Cardiac septum (tissue), 1 donor: ENCODE measurements at places on chromosomes 4 and X. TPM values are rescaled to one million over a fixed set of nuclear protein-coding genes. Genes with fewer than 3 reads are reported as not detected.

TRIM2 gene
- total RNA-seq: 23.4 TPM

NUDT9 gene
- 21.5 TPM for total RNA-seq

- DNase-seq: no peak
Observed at GRCh38 chr4:20288846-20289512, 37.3 kb downstream of the SLIT2 start.

DNA sequence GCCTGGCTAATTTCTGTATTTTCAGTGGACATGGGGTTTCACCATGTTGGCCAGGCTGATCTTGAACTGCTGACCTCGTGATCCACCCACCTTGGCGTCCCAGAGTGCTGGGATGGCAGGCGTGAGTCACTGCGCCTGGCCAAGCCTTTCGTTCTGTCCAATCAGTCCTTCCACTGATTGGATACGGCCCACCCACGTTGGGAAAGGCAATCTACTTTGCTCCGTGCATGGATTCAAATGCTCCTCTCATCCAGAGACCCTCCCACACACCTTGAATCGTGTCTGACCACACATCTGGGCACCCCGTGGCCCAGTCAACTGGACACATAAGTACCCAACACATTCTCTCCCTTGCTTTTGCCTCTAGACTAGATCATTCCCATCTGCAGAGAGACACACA, 74.9 kb downstream of the CRLF2 start:
- DNase-seq: peak; percentile 12

DNA sequence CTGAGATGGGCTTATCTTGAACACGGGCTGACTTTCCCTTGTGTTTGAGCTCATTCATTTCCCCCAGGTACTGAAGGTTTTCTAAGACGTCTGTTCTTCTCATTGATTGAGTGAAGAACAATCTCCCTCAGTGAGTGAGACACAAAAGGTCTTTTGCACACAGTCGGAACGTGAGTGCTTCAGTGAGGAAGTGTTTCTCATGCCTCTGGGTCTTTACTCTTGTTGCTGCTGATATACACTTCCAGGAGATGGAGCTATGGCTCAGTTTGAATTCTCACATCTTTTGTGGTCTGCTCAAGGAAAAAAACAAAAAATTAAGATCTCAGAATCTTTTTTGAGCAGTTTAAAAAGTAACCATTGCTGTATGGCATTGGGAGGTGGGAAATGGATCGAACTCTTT, 981.9 kb upstream of the TENM3 start:
- DNase-seq: no peak

- DNase-seq: no peak
Observed at GRCh38 chrX:120732461-120732860, 102.6 kb upstream of the C1GALT1C1 start.

DNA sequence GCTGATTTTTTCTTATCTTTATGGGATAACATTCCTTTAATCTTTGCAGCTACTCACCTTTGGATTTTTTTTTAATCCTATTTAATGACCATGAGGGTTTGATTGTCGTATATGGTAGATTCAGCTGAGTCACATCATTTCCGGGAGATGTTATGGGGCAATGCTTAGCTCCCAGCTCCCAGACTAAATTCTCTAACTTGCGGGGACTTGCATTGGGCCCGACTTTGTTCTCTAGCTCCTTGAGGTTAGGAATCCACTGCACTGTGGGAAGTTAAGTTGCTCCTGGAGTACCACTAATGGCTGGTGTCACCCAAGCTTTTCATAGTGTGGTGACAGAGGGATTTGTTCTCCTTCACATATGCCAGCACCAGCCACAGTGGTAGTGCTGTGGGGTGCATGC, 287.4 kb downstream of the TECRL start:
- DNase-seq: no peak

- no peak for DNase-seq
Observed at GRCh38 chr4:42344749-42345148, 52.5 kb upstream of the SHISA3 start.

- DNase-seq: no peak
Observed at GRCh38 chr4:110165382-110166286, 32.8 kb downstream of the ELOVL6 start.

DNA sequence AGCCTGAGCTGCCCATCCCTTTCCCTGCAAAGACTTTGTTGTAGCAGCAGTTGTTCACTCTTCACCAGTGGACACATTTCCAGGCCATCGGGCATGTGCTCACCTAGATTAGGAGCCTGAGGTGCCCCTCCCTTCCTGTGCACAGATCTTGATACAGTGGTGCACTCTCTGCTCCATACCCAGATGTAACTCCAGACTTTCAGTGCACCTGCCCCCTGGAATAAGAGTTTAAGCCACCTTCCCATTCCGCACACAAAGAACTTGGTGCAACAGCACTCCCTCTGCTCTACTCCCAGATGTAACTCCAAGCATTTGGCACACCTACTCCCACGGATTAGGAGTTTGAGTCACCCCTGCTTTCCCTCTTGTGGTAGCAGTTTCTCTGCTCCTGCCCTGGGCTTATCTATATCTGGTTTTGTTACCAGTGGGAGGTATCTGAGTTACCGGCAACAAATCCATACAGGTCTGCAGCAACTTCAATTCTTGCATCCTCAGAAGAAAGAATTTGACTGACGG, 36.0 kb upstream of the PLK4 start:
- no peak for DNase-seq
